ENCODE measurements at places on chromosomes 1 and 21.

GRCh38 chr1:161989786-161990185 lies 33.9 kb downstream of the OLFML2B start:
- DNase-seq: no peak

GRCh38 chr1:3033790-3034090 lies 12.5 kb downstream of the ACTRT2 start:
- DNase-seq: no peak

DNA sequence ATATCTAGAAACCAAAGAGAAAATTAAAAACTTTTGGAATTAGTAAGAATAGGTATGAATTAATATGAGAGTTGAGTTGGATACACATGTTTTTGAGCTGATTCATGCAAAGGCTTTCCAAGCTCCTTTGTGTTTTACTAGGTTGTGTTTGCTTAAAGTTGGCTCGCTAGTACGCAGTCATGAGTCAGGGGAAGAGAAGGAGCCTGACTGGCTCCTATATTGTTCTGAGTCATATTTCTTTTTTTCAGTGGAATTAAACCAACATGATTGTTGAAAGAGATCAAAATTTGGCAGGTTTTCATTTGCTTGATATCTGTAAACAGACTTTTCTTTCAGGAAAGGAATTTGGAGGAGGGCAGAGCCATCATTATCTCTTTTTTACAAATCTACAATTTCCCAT lies 66.7 kb downstream of the MAGI3 start:
- no peak for DNase-seq

DNA sequence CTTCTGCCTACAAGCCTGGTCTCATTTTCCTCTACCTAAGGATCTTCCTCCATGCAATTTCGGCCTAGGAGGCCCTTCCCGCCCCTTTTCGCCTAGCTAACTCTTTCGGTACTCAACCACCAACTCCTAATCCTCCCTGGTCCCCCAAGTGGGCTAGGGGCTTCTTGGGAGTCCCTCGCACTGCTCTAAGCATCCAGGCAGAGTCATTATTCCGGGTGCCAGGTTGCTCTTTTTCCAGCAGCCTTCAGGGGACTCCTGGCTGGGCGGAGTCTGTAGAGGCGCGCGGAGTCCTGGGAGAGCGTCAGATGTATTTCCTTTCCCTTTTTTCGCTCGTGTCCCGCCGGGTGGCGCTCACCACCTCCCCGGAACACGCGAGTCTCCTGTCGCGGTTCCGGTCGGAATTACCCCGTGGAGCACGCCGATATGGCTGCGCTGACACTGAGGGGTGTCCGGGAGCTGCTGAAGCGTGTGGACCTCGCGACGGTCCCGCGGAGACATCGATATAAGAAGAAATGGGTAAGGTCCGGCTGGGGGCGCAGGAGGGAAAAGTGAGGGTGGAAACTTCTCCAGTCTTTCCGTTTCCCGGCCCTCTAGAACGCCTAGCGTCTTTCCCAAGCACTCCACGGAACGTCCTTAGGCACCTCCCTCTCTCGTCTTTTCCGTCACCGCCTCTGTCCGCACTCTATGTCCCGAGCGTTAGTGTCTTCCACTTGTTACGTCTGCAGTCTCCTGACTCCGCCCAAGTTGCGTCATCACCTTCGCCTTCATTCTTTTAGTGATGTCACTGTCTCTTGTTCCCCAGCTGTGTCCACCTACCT lies at the start of gene NSUN4:
Gene NSUN4, plus strand, starts transcription at position 404 of the 818 bp plus-strand sequence. Its CDS starts 20 bp downstream, at position 424.
- peak; percentile 86 for DNase-seq

DNA sequence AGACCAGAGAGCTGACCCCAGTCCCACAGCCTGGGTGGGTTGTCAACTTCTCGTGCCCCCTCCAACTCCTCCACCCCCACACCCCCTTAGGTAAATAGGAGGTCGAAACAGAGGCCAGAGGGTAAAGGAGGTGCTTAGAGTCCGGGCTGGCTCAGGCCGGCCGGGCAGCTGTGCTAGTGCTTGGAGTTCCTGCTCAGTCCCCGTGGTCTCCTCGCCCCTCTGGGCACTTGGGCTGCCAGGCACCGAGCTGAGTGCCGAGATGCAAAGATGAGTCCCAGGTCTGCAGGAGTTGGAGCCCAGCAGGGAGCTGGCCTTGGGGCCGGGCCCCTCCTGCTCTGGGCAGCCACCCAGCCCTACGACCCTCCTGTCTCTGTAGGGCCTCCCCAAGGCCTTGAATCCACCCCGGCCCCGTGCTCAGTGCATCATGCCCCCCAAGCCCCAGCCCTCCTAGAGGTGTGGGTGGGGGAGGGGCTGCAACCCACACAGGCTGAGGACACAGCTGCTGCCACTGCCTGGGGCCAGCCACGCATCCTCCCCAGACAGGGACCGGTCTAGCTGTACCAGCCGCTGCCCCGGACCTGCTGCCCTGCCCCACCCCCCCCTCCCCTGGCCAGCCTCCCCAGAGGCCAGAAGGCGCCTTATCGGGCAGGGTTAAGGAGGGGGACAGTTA lies 1.9 kb downstream of the SMIM1 start:
- no peak for DNase-seq

- DNase-seq: peak; percentile 65
Observed at GRCh38 chr1:94237291-94238226, at the start of gene ARHGAP29. Gene ARHGAP29, minus strand, starts transcription at chr1:94237584. Its CDS starts 5,973 bp downstream, at chr1:94231611.

DNA sequence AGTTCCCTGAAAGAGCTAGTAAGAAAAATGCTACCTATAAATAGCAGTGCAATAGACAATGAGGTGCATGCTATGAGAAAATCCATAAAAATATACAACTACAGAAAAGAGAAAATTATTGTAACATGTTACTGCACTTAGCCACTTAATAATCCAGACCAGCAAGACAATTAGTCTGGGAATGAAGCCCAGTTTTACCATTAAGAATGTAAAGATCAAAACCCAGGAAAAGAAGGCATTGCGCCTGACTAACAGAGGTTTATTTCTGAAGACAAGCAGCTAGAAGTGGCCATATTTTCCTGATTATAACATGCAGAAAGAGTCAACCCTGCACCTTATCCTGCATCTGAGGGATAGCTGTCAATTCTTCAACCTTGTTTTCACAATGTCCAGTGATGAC lies 276.4 kb upstream of the PRMT6 start:
- no peak for DNase-seq

DNA sequence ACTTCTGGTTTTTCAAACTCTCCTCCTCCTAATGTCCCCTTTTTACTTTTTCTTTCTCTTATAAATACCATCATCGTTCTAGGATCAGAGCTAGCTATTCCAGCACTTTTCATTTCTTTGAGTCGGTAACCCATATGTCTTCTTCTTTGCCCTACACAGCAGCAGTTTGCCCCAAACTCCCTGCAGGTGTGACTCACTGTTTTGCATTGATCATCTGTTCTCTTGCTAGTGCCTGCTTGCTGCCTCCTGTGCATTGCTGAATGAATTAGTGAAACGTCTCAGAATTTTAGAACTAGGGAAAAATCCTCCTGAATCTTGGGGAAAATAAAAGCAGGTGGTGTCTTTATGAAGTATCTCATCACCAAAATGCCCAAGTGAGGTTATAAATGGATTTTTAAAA lies 21.7 kb downstream of the KCNK2 start:
- DNase-seq: no peak

DNA sequence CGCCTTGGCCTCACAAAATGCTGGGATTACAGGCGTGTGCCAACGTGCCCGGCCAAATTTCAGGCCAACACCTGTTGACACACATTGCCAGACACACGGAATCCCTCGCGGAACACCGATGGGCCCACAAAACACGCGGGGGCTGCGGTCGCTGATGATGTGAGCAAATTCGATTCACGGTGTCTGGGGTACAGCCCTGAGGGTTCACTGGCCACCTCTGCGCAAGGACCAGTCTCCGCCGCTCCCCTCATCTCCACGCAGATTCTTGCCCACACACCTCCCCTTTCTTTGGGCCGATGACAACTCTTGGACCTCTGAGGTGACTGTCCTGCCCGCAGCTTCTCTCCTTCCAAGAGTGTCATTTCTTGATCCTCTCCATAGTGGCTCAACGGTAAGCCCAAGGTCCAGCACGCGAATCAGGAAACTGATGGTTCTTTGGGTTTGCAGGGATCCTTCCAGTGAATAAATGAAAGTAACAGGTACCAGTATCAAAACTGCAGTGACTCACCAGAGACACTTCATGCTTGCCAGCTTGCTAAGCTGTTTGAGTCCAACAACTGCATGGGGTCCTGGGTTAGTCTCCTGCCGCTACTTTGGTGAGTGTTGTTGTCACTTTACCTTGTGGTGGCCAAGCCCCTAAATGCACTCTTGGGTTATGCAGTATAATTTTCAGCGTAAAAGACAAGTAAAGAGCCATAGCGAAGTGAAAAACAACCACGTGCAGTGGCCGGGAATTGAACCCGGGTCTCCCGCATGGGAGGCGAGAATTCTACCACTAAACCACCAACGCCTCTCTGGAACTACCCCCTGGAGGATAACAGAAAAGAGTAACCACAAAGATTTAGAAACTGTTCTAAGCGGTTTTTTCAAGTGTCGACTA lies 11.0 kb upstream of the RNU1-3 start:
- no peak for DNase-seq
